ENCODE measurements at places on chromosomes 2 and 18.

- no peak for DNase-seq
Measured at GRCh38 chr2:178819992-178820391, 12.8 kb upstream of the TTN start.

- DNase-seq: no peak
Measured at GRCh38 chr2:25649786-25650185, 23.6 kb downstream of the DTNB start.

GRCh38 chr2:10891390-10891789 lies 20.3 kb upstream of the KCNF1 start:
- DNase-seq: no peak

DNA sequence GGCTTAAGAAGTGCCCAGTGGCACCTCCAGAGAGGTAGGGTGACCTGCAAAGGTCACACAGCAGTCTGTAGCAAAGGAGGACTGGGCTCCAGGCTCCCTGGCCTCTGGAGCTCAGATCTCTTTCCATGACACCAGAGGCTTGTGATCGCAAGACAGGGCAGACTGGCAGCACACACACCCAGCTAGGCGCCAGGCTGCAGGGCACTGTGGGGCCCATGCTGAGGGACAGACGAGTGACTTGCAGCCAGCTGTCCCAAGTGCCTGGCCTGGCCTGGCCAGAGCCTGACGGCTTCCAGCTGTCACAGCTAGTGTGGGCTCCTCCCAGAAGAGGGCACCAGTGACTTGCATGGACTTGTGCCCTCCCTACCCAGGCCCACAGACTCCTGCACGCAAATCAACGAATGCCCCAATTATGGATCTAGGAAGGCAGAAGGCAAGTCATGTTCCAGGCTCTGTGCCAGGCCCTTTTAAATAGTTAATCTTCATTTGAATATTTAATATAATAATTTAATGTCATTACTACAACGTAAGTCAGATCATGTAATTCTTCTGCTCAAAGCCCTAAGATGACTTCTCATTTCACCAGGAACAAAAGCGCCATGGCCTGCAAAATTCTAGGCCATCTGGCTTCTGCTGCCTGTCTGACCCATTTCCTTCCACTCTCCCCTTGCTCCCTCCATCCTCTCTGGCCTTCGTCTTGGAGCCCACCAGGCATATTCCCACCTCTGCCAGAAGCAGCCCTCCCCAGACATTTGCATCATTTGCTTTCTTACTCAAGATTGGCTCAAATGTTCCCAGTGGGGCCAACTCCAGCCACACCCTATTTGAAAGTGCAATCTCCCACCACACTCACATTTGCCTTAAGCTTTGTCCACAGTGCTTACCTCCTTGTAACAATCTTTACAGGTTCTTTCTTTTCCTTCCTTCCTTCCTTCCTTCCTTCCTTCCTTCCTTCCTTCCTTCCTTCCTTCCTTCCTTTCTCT lies 3.7 kb upstream of the SPEG start:
- DNase-seq: no peak

- no peak for DNase-seq
Measured at GRCh38 chr2:140855471-140855870, 1275.3 kb downstream of the LRP1B start.

- no peak for DNase-seq
Measured at GRCh38 chr2:11858883-11859282, 112.5 kb downstream of the LPIN1 start.

DNA sequence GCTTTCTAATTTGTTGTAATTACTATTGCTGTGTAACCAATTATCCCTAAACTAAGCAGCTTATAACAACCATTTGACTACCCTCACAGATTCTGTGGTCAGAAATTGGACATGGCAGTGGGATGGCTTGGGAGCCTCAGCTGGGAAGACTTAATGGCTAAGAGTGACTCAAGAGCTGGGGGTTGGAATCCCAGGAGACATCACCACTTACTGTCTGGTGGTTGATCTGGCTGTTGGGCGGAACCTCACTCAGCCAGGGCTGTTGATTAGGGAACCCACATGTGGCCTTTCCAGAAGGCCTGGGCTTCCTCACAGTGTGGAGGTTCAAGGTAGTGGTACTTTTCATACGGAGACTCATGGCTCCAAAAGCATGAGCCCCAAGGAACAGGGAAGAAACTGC lies 49.8 kb downstream of the E2F6 start:
- DNase-seq: no peak

- no peak for DNase-seq
Measured at GRCh38 chr2:58540681-58541080, 299.6 kb upstream of the FANCL start.

DNA sequence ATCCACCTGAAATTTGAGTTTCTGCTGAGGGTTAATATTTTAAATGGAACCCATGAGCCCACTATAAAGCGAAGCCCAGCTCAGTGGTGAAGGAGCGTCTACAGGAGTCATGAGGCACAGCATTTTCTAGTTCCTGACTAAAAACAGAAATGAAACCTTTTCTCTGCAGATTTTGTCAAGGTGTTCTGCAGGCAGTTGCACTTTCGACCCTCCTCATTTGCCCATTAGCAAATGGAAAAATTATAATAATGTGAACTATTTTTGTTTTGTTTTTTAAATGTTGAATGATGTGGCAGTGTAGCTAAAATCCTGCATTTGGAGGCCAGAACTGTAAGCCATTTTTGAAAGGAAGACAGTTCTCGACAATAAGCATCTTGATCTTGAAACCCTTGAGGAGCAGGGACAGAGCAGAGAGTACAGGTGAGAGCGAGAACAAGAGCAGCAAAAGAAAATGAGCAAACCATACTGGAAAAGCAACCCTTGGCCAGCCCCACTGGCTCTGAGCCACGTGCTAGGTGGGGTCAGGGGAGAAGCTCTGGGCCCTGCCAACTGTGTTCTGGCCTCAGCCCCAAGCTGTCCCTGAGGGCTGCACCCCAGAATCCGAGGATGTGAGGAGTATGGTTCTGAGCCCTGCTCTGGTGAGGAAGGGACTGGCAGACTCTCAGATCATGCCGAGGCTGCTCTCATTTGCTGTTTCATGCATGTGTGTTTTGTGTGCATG lies 26.4 kb upstream of the COPS8 start:
- no peak for DNase-seq

GRCh38 chr2:28392297-28393113 lies at the start of gene FOSL2:
TSS of gene FOSL2 (plus strand) at chr2:28392858. CDS start at chr2:28393721, 863 bp downstream.
- peak; percentile 87 for DNase-seq

DNA sequence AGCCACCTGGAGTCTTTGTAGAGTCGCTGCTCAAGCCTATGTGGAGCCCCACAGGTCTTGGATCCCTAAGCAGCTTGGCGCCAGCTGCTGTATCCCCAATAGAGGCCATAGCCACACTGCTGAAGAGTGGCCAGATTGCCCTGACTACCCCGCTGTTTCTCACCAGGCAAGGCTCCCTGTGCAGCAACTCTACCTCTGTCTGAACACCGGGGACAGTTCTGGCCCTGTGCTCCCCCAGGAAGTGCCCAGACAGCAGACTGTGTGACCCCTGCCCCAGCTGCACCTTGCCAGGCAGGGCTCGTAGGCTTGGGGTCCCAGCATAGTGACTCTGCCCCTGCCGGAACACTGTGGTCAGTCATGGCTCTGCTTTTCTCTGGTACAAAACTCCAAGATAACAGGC lies 53.5 kb upstream of the GALNT13 start:
- no peak for DNase-seq

- DNase-seq: no peak
Measured at GRCh38 chr2:48423376-48423775, 106.6 kb upstream of the STON1 start.

Measured in naive thymus-derived CD4-positive, alpha-beta T cell (primary cell).